BJ (cell line): ENCODE measurements at places on chromosomes 3 and 15.

- peak; percentile 94 for DNase-seq
These were observed 73.7 kb upstream of the TSPAN3 start for GRCh38 chr15:77144492-77145070.

GRCh38 chr3:100954199-100954935, 38.9 kb downstream of the ABI3BP start:
- DNase-seq, result no peak

- DNase-seq, result peak; percentile 97
These were observed 103.0 kb downstream of the SUCNR1 start for GRCh38 chr3:151976211-151977050.

DNA sequence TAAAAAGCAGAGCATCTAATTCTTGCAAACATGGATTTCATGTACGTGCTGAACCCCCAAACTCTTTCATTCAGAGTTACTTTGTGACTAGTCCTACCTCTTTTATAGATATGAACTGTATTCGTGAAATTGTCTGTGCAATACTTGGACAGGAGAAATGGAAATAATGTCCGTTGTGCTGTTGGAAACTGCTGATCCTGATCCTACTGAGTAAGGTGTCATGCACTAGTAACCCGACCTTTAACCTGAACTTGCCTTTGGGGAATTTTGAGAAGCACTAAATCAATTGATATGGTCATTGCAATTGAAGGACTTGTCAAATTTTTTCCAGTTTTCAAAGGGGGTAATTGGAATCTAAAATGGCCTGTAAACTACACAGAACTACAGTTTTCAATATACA, 856.4 kb downstream of the ROBO1 start:
- no peak for DNase-seq

DNA sequence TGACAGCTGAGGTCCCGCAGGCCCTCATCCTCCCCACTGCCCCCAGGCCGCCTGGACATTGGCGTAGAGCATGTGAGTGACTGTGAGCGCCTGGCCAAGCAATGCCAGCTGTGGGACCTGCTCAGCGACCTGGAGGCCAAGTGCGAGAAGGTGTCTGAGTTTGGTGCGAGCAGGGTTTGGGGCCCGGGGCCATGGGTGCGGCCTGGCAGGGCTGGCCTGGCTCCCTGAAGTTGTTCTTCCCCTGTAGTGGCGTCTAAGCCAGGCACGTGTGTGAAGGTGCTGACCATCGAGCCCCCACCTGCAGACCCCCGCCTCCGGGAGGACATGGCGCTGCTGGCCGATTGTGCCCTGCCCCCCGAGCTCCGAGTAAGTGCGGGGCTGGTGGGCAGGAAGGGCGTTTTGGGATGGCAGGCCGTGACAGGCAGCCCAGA, 4.2 kb downstream of the ABTB1 start:
- no peak for DNase-seq

- no peak for DNase-seq
These were observed 3.4 kb downstream of the RARRES1 start for GRCh38 chr3:158728851-158729250.

DNA sequence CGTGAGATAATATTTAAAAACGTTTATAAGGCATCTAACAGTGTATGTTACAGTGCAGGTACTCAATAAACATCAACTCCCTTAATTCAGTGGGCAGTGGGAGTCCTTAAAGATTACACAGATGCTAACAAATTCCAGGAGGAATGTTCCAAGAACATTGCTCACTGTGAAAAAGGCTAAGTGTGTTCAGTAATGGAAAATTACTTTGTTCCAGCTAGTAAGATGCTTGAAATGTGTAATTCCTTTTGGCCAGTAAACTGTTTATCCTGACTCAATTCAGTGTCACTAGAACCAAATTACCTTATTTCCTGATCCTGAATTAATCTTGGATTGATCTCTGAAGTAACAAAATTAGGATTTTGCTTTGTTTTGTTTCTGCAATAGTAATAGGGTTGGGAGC, 54.2 kb upstream of the SEMA6D start:
- no peak for DNase-seq

GRCh38 chr15:37099319-37100108, 835 bp downstream of the MEIS2 start:
- DNase-seq, result no peak

GRCh38 chr3:194928831-194929577, 243.3 kb downstream of the FAM43A start:
- DNase-seq, result no peak

GRCh38 chr3:140922634-140923033, 19.0 kb upstream of the SLC25A36 start:
- DNase-seq, result no peak

DNA sequence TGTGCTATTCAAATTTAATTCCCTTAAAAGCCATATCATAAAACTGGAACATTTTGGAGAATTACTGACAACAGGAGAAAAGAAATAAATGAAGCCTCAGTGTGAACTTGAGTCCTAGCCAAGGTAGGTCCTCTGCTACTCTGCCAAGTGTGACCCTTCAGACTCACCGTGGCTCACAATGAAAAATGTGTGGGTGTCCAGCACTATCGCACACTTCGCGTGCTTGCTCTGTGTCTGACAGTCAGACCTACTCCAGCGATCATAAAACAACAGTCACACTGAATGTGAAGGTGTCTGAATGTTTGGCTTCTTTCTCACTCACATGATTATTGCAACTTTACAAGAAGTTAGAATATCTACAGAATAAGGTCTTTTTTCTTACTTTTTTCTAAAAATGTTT, 65.8 kb upstream of the TRA2B start:
- no peak for DNase-seq

GRCh38 chr3:52710512-52710911, 4.6 kb downstream of the SPCS1 start:
- no peak for DNase-seq

DNA sequence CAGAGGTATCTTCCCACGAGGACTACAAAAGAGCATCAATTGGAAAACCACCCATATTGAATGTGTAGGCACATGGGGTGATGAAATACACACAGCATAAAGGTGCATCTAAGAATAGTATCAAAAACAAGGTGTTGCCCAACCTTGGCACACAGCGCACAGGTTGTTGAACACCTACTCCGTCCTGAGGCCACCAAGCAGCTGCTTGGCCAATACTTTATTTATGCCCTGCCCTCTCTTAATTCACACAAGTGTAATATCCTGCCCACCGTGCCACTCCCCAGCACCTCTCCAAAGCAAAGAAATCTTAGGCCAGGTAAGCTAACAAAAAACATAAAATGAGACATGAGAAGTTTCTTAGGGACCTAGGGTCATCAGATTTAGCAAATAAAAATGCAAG, 31.2 kb downstream of the WWTR1 start:
- no peak for DNase-seq

DNA sequence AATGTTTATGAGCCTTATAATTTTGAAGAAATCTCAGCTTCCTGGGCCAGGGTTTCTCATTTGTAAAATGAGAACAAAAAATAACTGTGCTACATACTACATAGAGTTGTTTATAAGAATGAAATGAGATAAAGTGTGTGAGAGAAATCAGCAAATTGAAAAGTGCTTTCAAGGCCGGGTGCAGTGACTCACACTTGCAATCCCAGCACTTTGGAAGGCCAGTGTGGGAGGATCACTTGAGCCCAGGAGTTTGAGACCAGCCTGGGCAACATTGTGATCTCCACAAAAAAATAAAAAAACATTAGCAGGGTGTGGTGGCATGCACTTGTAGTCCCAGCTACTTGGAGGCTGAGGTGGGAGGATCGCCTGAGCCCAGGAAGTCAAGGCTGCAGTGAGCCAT, 22.4 kb downstream of the FOXB1 start:
- DNase-seq, result no peak

- no peak for DNase-seq
These were observed 6.7 kb downstream of the SUMF1 start for GRCh38 chr3:4460334-4460733.

GRCh38 chr3:87161013-87161412, 66.1 kb upstream of the CHMP2B start:
- DNase-seq, result no peak

- no peak for DNase-seq
These were observed 313.4 kb downstream of the CNTN6 start for GRCh38 chr3:1406250-1406649.

DNA sequence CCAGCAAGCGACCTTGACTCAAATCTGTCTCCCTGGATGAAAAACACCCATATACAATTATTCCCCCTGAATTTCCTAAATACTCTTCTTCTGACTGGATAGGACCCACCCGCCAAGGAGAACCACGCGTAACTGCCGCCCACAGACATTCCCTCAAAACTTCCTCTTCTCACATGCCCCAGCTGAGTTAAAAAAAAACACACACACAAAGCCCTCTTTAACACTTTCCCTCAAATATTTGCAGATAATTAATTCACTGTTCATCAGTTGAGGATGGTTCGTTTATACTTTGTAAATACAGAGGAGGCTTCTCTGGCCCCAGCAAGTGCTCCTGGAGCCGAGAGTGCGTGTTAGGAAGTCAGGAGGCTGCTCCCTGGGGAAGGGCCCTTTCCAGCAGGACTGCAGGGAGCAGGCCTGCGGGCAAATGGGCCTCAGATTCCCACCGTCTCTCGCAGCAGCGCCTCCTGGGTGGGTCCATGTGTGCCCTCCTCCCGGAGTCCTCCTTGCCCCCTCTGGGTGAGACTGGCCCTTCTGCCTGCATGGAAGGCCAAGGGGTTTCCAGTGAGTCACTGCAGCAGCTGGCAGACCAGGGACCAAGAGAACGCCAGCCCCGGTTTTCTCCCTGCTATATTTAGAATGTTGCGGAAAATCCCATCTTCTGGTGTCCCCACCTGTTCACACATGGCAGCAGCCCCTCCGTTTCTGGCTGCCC, 46.8 kb downstream of the MGLL start:
- DNase-seq, result no peak

GRCh38 chr15:28110481-28110881, 11.4 kb upstream of the OCA2 start:
- no peak for DNase-seq
